Activated CD4-positive, alpha-beta T cell treated with anti-CD3 and anti-CD28 coated beads for 1 hour (primary cell): ENCODE measurements at places on chromosomes 16 and 17.

- no peak for DNase-seq
Observed at GRCh38 chr17:61000911-61001310, 323.3 kb downstream of the BCAS3 start.

DNA sequence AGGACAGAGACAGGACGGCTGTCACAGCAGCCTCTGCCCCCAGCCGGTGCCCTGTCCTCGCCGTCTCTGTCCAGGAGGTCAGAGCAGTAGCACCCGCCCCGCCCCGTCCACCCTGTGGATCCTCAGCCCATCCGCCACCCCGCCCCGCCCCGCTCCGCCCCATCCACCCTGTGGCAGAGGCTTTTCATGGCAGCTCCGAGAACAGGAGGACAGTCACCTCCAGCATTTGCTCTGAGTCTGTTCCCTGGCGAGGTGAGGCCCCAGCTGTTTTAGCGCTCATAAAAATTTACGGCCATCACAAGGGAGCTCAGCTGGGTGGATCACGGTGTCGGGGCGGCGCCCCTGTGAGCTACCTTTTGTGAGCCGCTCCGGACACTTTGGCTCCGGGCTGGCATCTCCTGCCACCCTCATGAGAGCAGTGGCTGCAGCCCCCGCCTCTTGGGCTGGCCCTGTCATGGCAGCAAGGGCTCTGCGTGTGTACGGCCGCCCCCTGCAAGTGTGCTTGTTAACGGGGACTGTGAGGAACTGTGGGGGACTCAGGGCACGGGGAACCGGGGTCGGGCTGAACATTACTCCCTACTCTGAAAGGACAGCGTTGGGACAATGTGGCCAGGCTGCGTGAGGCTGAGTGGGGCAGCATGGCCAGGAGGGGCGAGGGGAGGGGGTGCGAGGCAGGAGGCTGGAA lies 32.3 kb upstream of the GNG13 start:
- DNase-seq, result no peak

GRCh38 chr17:6241381-6241780 lies 171.2 kb downstream of the WSCD1 start:
- no peak for DNase-seq

GRCh38 chr16:8885674-8886592 lies 3.8 kb downstream of the LITAFD start:
- DNase-seq, result no peak

- no peak for DNase-seq
Observed at GRCh38 chr16:11409398-11409797, 64.1 kb downstream of the RMI2 start.

DNA sequence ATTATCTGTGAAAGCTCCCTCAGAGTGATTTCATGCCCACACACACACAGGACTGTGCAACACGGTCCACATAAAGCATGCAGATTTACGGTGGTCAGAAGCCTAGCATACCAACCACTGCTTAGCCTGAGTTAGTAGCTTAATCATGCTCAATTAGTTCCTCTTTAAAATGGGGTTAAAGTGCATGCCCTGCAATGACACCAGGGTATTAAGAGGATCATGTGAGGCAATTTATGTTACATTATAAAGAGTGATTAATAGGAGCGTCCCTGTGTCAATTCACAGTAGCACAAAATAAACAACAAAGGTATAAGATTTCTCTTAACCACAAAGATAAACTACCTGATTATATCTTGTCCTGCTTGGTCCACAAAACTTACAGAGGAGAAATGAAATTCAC lies 39.8 kb downstream of the C17orf67 start:
- DNase-seq, result no peak

DNA sequence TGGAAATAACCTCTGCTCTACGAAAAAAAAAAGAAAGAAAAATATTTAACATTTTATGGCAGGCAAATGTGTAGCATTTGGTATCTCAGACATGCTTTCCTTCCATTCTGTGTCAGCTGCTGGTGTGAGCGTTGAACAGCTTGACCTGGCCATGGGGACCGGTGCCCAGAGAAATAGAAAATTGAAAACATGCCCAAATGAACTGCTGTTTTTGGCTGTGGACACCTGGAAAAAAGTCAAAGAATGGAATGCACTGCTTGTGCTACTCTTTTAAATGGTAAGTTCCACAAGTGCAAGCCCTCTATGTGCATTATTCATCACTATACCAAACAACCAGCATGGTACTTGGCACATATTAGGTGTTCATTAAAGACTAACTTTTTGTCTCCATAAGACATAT lies 127.2 kb downstream of the CDH8 start:
- DNase-seq, result no peak

GRCh38 chr17:58402047-58402446 lies 15.3 kb downstream of the RNF43 start:
- DNase-seq, result no peak

DNA sequence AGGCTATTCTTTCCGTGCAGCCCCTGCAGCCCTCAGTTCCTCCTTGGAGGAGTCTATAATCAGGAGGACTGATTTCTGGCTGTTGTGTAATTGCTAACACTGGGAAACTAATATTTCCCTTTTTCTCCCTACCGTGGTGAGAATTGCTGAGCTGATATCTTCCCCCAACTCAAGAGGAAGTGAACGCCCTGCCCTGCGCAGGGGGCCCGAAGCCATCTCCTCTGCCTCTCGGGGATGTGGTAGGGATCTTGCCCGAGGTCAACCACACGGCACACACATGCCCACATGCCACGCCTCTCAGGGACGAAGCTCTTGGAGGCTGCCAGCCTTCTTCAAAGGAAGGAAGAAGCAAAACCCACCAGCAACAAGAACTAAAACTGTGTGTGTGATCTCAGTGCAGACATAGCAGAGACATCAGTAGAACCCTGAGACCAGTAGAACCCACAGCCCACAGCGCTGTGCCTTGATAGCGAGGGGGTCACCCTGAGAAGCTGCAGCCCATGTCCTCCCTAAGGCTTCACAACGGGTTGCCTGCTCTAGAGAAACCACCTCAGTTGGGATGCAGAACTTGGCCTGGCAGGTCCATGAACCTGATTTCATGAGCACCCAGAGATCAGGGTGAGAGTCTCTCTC lies 8.9 kb upstream of the ULK2 start:
- DNase-seq, result peak; percentile 13

- DNase-seq, result no peak
Observed at GRCh38 chr17:78800132-78800931, 18.3 kb upstream of the CYTH1 start.

DNA sequence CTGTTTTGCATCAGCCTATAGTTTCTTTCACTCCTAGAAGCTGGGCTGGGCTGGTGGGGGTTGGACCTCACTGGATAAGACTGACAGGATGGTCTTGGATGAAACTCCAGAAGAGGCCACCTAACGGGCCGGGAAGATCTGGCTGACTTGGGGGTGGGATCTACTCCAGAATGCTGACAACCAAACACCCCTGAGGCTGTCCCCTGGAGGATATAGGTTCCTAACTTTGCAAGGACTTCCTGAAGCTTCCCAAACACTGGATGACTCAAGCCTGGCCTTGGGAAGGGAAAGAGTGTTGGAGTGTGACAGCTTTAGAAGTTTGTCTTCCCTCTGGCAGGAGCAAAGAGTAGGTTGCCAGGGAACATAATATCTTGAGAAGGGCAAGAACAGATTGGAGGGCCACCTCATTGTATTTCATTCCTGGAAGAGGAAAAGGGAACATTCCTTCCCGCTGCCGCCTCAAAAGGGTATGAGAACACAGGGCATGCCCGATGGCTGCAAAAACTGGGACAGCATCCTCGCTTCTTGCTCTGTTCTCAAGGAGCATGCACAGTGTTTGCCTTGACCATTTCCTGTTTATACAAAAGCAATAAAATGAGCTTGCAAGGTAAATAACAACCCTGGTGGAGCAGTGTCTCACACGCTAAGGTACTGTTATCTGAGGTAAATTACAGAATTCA lies 6.8 kb upstream of the CYB5B start:
- no peak for DNase-seq

GRCh38 chr17:4887581-4887980 lies 11.8 kb upstream of the C17orf107 start:
- no peak for DNase-seq

GRCh38 chr17:57713140-57713539 lies 32.0 kb downstream of the CCDC182 start:
- no peak for DNase-seq

GRCh38 chr16:2280981-2281542 lies 13.1 kb upstream of the RNPS1 start:
- no peak for DNase-seq

DNA sequence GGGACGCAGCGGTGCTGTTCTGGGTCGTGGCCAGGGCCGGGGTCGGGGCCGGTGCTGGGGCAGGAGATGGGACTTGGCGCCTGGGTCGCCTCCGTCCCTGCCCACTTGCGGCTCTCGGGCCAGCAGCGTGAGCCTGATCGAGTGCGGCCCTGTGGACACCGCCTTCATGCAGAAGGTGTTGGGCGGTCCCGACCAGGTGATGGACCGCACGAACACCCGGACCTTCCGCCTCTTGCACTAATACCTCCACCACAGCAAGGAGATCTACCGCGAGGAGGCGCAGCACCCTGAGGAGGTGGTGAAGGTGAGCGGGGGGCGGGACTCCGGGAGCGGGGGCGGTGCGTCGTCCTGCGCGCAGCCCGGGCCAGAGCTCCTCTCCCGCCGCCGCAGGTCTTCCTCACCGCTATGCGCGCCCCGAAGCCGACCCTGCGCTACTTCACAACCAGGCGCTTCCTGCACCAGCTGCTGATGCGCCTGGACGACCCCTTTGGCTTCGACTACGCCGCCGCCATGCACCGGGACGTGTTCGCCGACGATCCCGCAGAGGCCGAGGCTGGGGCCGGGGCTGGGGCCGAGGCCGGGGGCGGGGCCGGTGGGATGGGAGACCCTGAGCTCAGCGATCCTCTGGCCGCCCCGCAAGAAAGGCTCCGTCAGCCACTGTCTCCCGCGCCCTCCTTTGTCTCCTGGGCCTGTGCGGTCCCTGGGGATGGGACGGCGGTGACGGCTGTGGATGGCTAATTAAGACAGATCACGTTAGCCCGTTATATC lies 4.5 kb upstream of the HSD17B1 start:
- peak; percentile 68 for DNase-seq

- DNase-seq, result no peak
Observed at GRCh38 chr17:17750881-17751280, 69.6 kb downstream of the RAI1 start.

- no peak for DNase-seq
Observed at GRCh38 chr17:15236281-15237105, 28.6 kb downstream of the PMP22 start.

DNA sequence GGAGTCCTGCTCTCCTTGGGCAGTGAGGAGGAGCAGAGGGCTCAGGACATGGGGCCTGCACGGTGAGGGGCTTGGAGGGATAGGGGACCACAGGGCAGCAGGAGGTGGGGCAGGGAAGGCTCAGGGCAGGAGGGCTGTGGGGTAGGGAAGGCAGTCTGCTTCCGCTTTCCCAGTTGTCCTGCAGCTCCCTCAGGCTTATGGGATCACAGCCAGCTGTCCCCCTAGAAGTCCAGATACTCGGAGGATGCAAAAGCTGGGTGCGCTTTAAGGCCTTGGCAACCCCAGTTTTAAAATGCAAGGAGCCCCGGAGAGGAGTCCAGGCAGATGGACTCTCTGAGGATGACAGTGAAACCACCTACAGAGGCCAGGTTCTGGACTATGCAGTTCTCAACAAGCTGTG lies 299.1 kb upstream of the FOXF1 start:
- no peak for DNase-seq

GRCh38 chr17:29592850-29593551 lies at the start of gene ANKRD13B:
ANKRD13B (plus strand) TSS chr17:29593132; CDS start chr17:29593622, 490 bp downstream.
- no peak for DNase-seq

- no peak for DNase-seq
Observed at GRCh38 chr17:4161192-4161966, 18.4 kb downstream of the CYB5D2 start.

- DNase-seq, result no peak
Observed at GRCh38 chr17:29449865-29450671, 59.9 kb downstream of the TAOK1 start.

GRCh38 chr16:75289189-75289588 lies 37.8 kb upstream of the BCAR1 start:
- no peak for DNase-seq

DNA sequence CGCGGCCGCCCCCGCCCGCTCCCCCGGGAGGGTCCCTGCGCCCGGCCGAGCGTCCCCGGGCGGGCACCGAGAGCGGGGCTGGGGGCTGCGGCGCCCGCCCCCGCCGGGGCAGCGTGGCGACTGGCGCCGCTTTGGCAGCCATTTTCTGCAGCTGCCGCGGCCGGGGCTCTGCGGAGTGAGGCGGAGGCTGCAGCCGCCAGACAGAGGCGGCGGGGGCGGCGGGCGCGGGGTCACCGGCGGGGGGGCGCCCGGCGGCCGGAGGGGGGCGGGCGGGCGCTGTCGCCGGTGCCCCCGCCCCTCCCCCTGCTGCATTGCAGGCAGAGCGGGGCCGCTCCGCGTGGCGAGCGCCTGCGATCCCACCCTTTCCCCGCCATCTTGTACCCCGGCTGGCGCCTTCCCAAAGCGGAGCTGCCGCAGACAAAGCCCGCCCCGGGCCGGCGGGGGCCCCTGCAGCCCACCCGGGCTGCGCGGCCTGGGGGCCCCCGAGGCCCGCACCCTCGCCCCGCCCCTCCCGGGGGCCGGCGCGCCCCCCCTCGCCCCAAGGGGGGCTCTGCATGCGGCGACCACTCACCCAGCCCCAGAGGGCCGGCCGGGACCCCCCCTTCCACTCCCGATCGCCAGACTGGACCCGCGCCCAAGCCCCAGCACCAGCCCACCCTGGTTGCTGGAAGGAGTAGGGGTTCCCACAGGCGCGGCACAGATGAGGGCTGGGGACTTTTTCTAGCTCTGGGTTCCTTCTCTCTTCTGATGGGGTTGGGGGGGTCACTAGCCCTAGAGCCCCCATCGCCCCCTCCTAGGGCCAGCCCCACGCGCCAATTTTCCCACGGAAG lies 16.6 kb upstream of the CBX8 start:
- DNase-seq, result no peak

DNA sequence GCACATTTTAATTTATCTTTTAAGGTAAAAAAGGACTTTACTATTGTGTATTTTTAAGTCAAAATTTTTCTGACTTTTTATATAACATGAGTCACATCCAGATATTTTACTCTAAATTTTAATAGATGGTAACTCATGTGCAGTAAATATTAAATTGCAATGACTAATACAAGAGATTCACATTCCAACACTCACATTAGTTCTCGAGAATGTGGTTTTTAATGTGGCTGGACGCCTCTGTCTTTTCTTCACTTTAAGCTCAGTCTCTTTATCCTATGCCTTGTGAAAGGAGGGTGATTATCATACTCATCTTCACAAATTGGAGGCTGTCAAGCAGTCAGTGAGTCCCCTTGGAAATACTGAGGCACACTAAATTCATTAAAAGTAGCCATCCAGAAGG lies 315.6 kb downstream of the HS3ST3B1 start:
- no peak for DNase-seq

DNA sequence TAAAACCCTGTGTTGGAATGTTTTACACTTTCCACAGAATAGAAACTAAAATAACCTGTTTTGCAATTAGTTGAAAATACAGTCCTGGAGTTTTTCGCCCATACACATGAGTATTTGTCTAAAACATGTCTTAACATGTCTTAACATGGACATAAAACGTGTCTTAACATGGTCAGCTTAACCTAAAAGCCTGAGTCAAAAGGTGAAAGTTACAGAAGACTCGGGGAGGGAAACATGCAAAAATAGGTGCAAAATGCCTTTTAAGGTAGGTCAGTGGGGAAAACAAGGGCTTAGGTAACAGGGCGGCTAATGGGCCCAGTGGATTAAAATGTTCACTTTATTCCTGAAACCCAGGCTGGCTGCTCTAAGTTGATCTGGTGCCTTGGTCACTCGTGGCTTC lies 56.1 kb upstream of the RBL2 start:
- no peak for DNase-seq

GRCh38 chr17:28912938-28913333 lies 10.1 kb upstream of the DHRS13 start:
- no peak for DNase-seq

GRCh38 chr16:88197481-88198456 lies 185.0 kb upstream of the ZNF469 start:
- DNase-seq, result no peak

GRCh38 chr17:39603304-39604016 lies 4.3 kb downstream of the NEUROD2 start:
- DNase-seq, result no peak
